ENCODE measurements at places on chromosomes 3 and 15.

DNA sequence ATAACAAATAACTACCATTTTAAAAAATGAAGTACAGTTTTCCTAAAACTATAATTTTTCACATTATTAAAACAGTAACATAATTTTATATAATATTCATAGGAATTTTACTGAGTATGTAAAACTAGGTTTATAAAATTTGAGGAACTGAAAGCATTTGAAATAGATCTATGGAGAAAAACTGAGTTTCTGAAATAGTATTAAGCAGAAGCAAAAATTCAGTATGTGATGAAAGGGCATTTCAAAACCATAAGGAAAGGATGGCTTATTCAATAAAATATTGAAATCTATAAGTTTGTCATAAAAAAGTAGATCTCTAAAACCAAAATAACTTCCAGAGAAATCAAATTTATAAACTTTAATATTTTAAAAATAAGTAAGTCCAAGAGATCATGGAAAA is 53.4 kb downstream of the GBE1 start:
- DNase-seq, result no peak

- no peak for DNase-seq
Measured at GRCh38 chr3:56980798-56981390, 79.6 kb upstream of the SPATA12 start.

DNA sequence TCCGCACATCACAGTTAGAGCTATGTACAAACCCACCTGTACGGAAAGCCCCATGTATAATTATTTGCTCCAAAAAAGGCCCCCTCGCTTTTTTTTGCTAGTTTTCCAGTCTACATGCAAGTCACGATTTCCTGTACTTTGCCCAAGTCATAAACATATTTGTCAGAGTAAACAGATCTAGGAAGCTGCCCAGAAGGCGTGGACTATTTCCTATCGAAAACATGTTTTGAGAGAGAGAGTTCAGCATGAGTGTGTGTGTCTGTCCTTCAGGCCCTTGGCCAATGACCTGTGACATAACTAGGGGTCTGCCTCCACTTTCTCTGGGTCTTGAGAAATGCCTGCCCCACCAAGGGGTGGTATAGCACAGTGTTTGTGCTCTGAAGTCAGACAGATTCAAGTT is 72.7 kb upstream of the HACD2 start:
- no peak for DNase-seq

DNA sequence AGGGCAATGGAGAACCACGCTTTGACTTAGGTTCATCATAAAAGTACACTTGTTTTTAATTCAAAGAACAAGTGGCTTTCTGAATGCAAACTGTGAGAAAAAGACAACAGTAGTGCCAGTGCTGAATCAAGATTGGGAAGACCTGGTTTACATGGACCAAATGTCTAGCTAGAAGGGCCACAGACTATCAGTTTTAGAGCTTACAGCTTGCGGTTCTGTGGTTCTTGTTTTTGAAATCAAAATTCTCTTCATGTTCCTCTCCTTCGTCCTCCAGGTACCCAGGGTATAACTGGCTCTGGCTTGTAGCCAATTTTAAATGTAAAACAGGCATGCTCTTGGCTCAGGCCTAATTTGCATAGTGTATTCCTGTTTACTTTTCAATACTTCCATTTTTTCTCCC is 124.6 kb downstream of the TGFBR2 start:
- no peak for DNase-seq

DNA sequence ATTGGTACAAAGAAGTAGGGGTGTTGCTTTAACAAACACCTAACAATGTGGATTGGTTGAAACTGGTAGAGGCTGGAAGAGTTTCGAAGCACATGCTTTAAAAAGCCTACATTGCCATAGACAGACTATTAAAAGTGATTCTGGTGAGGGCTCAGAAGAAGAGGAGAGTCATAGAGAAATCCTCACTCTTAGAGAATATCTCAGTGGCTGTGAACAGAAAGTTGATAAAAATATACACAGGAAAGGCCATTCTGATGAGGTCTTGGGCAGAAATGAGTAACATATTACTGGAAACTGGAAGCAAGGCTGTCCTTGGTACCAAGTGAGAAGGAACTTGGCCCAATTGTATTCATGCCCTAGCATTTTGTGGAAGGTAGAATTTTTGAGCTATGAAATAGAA is 173.7 kb upstream of the CRBN start:
- DNase-seq, result no peak

- no peak for DNase-seq
Measured at GRCh38 chr3:32602206-32602605, 31.5 kb upstream of the DYNC1LI1 start.

GRCh38 chr3:33645060-33645647 is 72.9 kb downstream of the CLASP2 start:
- DNase-seq, result peak; percentile 75

- no peak for DNase-seq
Measured at GRCh38 chr3:52183786-52184445, 14.0 kb upstream of the ALAS1 start.

DNA sequence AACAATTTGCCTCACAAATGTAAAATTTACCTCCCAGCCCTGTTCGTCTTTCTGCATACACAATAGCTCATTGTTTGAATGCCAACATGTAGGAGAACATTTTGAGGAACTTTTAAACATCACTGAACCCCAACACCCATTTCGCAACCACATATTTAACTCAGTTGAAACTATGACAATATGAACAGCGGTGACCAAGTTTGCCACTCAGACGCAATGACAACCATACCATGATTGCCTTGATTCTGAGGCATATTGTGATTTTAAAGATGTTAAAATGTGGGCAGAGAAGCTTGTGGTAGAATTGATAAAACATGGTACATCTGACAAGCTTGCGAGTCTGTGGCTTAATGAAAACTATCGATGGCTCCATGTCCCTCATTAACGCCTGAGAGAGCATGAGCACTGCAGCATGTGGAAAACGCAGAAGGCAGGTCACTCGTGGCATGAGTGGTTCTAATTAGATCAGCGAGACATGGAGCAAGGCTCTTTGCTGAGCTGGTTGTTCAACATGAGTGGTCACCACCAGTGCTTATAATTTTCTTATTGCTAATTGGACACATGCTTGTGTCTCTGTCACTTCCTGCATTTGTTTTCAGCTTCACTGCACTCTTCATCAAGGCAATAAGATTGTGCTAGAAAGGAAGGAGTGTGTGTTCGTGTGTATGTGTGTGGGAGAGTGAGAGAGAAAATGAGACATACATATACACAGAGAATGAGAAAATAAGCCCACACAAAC is 116.8 kb downstream of the CHST2 start:
- no peak for DNase-seq

DNA sequence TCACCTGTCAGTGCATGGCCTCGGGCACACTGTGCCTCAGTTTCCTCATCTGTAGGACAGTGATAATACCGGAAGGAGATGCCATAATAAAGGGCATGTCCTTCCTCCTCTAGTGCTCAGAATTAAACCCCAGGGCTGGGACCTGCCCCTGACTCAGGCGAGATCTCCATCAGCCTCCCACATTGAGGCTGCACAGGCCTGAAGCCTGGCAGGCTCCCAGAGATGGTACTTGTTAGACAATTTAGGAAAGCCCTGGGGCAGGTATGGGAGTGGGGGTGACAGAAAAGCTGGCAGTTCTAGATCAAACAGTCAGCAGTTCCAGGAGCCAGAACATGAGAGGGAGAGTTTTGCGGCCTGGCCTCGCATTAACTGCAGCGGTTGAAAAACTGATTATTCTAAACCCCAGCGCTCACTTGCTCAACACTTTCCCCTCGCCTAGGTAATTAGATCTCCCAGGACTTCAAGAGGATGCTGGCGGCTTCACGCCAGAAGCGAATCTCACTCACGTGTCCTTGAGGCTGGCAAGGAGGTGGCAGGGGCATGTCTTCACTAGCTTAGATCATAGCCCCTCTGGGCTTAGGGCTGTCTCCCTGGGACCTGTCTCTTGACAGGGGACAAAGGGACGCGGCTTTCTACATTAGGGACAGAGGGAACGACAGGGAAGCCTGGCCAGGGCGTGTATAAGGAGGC is 73.1 kb downstream of the ATP2B2 start:
- DNase-seq, result no peak

DNA sequence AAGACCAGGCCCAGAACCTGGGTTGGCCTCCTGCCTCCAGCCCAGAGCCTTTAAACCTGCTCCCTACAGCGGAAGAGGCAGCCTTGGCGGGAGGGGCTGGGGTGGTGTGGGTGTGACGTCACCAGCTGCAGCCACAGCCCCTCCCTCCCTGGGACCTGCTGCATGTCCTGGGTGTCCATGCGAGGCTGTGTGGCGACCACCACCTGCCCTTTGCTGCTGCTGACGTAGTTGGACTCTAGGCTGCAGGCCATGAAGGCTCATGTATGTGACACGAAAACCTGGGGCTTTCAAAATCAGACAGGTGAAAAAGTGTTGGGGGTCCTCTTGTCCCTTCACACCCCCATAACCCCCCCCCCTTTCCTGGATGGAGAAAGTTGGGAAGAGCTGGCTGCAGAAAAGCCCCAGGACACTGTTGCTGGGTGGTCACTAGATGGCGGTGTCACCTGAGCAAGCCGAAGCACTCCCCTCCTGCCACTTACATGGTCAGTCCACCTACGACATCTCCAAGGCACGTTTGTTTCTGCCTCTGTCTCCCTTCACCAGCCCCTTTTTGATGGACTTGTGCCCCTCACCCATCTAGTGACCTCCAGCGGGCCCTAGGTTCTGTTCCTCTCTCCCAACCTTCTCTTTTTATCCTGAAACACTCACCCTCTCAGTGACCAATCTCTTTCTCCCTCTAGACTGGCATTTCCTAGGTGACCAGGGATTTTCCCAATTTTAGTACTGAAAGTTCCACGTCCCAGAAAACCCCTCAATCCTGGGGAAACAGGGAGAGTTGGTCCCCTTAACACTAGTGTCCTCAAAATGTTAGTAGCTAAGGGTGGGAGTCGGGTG is 35.2 kb downstream of the SLC6A20 start:
- peak; percentile 60 for DNase-seq

DNA sequence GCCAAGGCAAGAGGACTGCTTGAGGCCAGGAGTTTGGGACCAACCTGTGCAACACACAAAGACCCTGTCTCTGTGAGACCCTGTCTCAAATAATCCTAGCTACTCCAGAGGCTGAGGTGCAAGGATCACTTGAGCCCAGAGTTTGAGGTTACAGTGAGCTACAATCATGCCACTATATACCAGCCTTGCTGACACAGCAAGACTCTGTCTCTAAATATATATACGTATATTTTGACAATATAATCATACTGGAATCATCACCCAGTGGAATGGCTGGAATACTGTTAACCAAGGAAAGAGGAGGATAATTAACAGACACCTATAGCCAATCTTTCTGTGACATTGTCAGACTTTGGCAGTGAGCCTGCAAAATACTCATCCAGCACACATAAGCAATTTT is 9.0 kb upstream of the MAP1A start:
- no peak for DNase-seq

DNA sequence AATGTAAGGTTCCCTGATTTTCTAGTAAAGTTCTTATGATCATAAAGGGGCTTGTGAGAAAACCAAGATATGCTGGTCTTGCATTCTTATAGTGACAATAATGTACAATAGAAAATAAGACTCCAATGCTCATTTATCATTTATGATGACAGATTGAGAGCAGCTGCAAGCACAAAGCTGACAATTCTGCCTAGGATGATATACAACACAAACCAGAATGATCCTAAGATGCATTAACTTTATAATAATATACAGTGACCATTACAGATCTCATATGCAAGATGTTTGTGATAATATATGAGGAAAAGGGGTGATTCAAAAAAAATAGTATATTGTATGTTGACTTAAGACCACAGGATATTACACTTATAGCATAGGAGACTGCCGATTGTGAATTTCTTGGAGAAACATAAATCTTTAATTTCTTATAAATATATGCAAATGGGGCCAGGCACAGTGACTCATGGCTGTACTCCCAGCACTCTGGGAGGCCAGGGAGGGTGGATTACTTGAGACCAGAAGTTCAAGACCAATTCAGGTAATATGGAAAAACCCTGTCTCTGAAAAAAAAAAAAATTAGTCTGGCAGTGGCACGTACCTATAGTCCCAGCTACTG is 387.0 kb downstream of the ZBBX start:
- no peak for DNase-seq

DNA sequence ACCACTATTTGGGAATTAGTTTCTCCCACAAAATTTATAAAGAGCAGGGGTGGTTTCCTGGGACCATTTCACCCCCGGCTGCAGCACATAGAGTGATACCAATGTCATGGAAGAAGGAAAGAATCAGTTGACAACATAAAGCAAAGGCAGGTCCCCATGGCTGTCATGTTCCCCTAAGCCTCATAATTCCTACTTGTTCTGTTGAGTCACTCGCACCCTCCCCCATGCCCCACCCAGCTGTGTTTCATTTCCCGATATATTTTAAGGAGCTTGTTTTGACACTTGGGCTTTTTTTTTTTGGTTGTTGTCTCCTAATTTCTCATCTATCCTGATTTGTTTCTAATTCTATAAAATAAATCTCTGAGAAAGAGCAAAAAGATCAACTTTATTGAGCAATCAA is 24.9 kb downstream of the ERC2 start:
- DNase-seq, result no peak

DNA sequence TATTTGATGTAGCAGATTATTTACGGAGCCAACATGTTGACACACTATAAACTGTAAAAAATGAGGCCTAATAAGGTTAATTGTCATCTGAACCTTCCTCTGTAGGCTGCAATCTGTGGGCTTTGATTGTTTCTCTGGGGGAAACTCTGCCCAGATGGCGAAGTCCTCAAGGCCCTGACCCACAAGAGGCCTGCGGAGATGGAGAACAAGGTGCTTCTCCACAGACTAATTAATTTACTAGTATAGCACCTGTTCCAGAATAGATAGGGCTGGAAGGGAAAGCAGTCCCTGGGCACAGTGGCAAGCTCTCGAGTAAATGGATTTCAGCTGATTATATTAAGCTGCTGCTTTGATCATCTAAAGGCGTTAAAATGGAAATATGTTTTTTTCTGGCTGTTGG is 338.8 kb upstream of the DNAJC19 start:
- DNase-seq, result no peak

DNA sequence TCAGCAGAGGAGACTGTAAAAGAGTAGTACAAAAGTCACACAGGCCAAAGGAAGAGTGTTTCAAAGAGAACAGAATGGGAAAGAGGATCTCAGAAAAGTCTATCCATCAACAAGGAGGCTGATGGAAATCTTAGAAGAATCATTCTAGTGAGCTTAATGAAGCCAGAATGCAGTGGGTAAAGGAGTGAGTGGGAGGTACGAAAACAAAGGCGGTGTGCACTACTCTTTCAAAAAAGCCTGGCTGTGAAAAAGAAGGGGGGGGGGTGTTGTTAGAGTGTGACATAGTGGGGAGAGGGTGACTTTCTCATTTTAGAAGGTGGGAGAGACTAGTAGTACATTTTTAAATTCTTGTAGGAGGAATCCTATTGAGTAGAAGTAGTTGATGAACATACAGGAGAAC is 11.7 kb downstream of the PAQR9 start:
- no peak for DNase-seq

DNA sequence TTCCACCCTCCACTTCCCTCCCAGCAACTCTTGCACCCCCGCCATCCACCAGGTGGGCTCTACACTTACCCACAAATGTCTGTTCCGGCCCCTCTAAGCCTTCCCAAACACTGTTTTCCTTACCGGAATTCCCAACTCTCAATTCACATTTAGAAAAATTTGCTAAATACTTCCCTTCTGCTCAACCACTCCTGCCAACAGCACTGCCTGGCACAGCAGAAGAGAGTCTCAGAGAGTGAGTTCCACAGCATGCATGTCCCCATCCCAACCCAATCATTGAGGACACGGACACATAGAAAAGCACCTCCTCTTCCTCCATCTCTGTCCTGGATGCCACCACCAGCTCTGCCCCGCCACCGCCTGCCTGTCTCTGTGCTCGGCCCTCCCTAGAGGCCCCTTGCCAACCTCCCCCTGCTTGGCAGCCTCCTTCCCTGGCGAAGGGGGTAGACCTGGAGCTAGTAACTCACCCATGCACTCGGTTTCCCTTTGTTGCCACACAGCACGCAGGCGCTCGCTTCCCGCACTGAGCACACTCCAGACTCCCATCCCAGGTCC is 66.2 kb upstream of the SLC6A1 start:
- no peak for DNase-seq

Measured in cerebellum (tissue), 4 donors.